ENCODE measurements at places on chromosomes 6 and 20. TPM values are rescaled to one million over a fixed set of nuclear protein-coding genes. Genes with fewer than 3 reads are reported as not detected.

DNA sequence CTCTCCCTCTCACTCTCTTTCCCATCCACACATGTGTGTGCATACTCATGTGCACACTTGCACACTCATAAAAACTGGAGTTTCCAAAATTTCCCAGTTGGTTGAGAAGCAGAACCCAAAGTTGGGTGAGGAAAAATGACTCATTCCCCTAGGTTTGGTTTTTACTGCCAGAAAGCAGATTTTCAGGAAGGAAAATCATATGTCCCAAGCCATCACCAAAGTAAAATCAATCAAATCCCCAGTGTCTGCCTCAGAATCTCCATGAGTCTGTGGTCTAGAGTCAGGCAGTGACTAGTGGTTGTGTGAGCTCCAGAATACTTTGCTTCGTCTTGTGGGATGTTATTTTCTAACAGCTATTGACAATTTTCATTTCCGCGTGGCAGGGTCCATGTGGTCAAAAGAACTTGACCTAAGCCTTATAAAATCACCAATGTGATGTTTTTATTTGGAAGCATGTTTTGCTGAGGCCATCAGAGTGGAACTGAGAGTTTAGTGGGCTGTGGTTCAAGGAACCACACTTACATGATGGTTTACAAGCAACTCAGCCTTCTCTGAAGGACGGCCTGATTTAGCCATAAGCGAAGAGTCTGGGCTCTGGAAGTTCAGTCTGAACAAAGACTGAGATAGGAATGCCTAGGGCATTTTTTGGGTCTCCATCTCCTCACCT, 81.9 kb upstream of the CCN6 start:
- DNase-seq, result no peak

DNA sequence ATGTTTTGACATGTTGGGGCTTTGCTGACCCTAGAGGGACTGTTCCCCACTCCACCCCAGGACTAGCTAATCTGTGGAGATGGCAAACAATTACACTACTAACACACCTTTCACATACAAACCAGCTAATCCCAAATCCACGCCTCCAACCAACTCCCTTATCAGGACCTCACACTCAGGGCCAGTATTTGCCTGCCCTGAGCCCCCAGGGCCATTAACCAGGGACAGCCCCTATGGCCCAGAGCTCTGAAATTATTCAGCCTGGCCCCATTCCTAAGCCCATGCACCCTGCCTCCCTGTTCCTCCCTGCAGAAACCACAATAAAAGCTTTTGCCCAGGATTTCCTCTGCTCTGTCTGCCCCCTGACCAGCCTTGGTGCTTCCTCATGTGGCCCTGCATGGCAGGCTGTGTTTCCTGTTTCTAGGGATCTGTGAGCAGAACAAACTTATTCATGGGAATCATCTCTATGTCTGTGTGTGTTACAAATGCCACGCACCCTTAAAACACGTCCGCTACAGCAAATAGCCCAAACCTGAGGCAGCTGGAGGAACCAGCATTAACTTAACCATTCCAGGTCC, 121.2 kb downstream of the PXDC1 start:
- DNase-seq, result no peak

DNA sequence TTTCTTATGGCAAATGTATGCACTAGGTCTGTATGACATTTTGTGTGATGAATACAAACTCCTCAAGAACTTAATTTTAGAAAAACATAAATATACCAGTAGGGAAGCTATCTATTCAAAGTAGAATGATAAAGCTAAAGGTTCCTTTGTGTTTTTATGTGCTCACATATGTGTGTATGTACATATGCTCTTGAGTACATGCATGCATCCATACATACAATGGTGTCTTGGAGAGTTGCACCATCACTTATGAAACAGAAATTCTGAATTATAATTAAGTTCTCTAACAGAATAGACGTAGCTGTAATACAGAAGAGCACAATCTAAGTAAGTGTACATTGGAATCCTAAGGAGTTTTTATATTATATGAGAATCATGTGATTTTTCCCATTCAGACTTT, 2.3 kb downstream of the NKAIN2 start:
- DNase-seq, result no peak

DNA sequence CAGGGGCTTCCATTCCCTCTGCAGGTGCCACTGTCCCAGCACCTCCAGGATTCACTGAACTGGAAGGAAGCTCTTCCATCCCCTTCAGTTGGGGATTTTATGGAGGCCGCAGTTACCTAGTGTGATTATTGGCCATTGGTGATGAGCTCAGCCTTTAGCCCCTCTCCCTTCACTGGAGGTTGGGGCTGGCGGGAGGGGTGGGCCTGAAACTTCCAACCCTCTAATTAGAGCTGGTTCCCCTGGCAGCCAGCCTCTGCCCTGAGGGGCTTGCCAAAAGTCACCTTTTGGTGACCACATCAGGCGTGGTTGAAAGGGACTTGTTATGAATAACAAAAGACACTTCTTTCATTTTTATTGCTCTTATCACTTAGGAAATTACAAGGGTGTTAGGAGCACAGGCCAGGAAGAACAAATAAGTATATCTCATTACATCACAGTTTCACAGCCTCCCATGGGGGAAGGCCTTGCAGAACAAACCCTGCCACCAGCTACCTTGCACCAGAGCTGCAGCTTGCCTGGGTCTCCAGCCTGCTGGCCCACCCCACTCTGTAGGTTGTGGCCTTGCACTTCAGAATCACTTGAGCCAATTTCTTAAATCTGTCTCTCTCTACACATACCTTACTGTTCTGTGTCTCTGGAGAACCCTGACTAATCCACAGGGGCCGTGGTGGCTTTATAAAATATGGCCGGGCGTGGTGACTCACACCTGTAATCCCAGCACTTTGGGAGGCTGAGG, 5.0 kb downstream of the PYGB start:
- DNase-seq, result no peak

FAM209A gene
- polyA plus RNA-seq, result not detected

All from brain (organoid and tissue), 16 donors.